ENCODE measurements at places on chromosomes 5 and 9. TPM values are rescaled to one million over a fixed set of nuclear protein-coding genes. Genes with fewer than 3 reads are reported as not detected.

GRCh38 chr9:99868845-99869244, 37.6 kb upstream of the STX17 start:
- ATAC-seq, result peak; percentile 20

- peak; percentile 18 for ATAC-seq
Measured at GRCh38 chr5:151318850-151319732, 15.5 kb upstream of the SLC36A3 start.

DNA sequence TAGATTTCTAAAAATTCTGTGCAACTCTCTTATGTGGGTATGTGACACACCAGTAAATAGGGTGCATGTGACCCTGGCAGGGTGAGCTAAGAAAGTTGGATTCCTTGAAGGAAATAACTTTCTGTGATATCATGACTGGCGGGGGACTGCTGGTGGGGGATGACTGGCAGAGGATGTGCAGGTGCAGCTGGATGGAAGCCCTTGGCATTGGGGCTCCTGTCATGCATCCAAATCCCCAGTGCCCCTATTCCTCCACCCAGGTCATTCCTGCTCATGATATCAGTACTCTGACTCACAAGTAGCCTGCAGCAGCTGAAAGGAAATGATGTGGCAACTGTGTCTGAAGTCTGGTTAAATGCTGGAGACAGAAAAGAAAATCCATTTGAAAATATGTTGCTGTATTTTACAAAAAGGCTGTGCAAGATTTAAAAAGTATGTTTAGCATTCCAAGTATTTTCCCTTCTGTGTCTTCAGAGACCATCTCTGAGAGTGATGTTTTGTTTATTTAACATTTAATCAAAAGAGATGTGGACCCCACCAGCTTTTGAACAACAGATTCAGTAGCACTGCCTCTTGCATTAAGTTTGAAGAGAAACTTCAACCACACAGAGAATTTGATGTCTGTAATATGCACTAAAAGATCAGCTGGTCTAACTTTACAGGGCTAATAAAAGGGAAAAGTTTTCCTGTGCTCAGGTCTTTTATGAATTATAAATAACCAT, 17.9 kb upstream of the ZSWIM6 start:
- ATAC-seq, result peak; percentile 58

DNA sequence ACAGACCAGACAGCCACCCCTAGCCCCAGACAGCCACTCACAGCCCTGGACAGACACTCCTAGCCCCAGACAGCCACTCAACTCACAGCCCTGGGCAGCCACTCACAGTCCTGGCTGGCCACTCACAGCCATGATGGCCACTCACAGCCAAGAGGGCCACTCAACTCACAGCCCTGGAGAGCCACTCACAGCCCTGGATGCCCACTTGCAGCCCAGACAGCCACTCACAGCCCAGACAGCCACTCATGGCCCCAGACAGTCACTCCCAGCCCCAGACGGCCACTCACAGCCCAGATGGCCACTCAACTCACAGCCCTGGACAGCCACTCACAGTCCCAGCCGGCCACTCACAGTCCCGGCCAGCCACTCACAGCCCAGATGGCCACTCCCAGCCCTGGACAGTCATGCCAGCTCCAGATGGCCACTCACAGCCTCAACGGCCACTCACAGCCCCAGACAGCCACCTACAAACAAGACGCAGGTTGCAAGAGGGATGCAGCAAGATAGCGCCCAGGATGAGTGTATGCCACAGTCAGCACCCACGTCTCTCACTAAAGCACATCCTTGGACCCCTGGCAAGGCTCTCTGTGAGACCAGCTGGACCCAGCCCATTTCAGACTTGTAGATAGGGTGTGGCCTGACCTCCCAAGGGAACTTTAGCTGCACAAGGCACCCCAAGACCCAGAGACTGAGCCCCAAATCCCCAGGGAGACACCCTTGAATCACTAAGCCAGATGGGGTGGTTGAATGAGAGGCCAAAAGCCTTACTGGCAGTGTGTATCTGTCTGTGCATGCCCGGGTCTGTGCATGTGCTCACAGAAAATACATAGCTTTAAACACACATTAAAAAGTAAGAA, 22.4 kb downstream of the ZDHHC11B start:
- no peak for ATAC-seq

The PCDHA6 gene
- not detected for total RNA-seq

The FOXD4L3 gene
- total RNA-seq, result not detected

The SLC36A3 gene
- total RNA-seq, result not detected

The GLIPR2 gene
- total RNA-seq, result 10.2 TPM

The PCDHGA7 gene
- total RNA-seq, result 0.06 TPM

Measured in activated T-helper 17 cell treated with anti-CD3 and anti-CD28 coated beads, Interleukin-2, amount 50 U/mL, for 72 hours (primary cell).